ENCODE measurements at places on chromosomes 2 and 18.

GRCh38 chr2:40440835-40441234 lies 11.1 kb downstream of the SLC8A1 start:
- DNase-seq, result no peak

- DNase-seq, result no peak
Observed at GRCh38 chr2:241564596-241565410, 6.3 kb downstream of the BOK start.

DNA sequence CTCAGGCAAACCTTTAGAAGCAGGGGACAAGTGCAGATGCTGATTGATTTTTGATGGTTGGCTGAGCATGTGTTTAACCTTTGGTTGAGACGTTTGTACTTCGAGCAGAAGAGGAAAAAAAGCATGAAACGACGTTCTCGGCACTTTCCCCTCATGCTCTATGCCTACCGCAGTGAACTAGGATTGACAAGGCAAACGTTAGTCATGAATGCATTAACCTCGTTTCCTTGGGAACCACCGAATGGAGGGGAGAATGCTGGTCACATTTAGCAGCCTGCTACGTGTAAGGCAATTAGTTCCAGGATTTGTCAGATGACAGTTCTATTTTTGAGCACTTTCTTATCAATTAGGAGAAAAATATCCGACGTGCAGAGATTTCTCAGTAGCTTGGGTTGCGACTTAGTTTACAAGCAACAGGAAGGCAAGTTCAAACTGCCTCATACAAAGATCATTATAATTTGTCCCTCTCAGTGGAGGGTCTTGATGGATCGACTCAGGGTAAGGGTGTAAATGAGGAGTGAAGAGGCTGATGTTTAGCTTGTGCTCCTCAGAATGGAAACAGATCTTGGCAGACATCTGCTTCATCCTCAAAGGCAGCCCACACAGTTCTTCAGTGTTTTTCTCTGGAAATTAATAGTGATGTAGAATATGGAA lies 47.4 kb upstream of the GPR45 start:
- no peak for DNase-seq

GRCh38 chr2:22282220-22282619 lies 1102.8 kb upstream of the KLHL29 start:
- no peak for DNase-seq

GRCh38 chr2:128279009-128279408 lies 39.7 kb downstream of the HS6ST1 start:
- no peak for DNase-seq

DNA sequence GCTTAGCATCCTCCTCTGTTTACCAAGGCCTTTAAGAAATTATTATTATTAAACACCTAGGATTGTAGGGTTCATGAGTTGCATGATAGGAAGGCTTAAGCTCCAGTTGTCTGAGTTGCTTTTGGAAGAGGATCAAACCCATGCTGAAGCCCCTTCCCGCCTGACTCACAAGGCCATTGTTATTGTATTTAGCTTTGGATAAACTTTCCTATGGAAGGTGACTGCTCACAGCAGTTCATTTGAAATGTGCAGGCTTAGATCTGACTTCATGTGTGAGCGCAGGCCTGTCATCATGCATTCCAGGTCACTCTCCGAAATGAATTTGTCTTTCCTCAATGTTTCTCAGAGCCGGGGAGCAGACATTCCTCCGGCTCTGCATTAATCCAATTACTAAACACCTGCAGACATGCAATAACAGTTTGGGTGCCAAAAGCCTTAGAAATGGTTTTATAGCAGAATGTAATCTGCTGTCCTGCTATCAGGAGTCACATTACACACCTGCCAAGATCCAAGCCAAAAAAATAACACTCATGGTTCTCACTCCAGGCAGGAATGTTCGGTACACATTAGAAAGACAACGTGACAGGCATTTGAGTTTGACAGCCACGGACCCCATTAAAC lies 119.9 kb downstream of the OSR1 start:
- DNase-seq, result no peak

Data from DMS79 (cell line).